Right renal pelvis (tissue), 4 donors: ENCODE measurements at places on chromosomes 4 and X.

DNA sequence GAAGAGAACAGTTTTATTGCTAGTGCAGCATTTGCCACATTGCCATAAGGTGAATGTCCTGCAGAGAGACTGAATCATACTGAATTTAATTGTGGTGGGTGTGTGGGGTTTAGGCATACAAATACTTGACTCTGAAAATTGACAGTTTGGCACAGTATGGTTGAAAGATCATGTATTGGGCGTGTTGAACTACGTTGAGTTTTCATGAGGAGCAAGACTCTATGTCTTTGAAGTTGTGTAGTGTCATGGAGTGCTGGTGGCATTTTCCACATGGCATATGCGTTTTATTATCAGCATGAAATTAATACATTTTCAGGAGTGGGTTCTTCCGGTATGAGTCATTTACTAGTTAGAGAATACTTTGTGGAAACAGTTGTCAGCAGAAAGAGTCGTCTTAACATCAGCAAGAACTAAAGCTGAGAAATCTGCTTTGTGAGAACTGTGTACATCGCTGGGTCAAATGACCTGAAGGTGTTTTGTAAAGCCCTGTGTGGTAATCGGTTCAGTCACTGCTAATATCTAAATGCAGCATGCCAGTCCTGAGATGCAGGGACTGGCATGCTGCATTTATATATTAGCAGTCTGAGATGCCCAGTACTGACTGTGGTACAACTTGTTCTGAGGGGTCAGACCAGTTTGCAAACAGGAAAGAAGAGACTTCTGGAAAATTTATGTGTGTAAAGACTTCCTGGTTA is 50.3 kb downstream of the ARHGAP10 start:
- no peak for DNase-seq

- DNase-seq: no peak
Observed at GRCh38 chrX:105480646-105481310, 260.3 kb upstream of the TEX13A start.

DNA sequence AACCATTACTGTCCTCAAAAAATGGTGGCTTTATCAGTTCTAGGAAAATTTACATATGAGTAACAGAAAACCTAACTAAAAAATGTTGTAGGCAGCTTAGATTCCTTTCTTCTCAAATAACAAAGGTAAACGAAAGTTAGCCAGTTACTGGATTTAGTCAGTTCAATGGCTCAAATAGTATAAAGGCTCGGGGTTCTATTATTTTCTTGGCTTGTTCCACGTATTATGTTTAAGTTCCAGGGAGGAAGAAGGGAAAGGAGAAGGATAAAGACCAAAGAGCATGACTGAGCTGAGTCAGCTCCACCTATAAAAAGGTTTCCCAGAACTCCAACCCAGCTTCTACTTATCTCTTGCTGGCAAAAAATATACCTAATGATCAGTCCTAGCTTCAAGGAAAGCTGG is 41.0 kb upstream of the MAB21L2 start:
- no peak for DNase-seq

GRCh38 chrX:2370456-2370855 is 130.3 kb downstream of the DHRSX start:
- DNase-seq: no peak

DNA sequence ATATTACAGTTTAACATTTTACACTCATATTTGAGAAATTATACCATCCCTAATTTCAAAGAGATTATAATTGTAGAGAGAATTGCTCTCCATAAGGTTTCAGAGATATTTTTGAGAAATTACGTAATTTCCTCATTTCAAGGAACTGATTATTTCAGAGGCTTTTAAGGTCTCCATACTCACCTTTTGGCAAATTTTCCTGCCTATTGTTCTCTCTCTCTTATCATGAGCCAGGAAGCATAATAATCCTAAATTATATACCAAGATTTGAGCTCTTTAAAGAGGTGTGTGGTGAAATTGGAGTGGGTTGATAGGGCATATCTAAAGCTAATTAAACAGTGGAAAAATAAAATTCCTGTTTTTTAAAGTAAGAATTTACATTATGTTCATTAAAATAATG is 248.9 kb upstream of the FTHL17 start:
- no peak for DNase-seq

DNA sequence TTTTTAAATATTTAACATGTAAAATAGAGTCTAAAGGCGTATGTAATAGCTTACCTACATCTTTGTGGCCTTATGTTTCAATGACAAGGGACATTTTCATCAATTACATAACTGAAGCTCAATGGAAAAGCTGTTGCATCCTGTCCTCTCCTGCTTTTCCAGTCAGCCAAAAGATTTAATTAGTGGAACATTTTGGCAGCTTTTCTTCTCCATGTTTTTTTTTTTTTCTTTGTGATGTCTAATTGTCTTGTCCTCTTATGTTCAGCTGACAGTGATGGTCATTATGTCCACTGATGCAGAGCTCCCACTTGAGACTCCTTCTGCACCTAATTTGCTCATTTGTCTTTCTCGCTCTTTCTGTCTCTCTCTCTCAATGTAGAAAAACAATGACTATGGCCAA is 422.2 kb downstream of the GABRG1 start:
- DNase-seq: no peak

DNA sequence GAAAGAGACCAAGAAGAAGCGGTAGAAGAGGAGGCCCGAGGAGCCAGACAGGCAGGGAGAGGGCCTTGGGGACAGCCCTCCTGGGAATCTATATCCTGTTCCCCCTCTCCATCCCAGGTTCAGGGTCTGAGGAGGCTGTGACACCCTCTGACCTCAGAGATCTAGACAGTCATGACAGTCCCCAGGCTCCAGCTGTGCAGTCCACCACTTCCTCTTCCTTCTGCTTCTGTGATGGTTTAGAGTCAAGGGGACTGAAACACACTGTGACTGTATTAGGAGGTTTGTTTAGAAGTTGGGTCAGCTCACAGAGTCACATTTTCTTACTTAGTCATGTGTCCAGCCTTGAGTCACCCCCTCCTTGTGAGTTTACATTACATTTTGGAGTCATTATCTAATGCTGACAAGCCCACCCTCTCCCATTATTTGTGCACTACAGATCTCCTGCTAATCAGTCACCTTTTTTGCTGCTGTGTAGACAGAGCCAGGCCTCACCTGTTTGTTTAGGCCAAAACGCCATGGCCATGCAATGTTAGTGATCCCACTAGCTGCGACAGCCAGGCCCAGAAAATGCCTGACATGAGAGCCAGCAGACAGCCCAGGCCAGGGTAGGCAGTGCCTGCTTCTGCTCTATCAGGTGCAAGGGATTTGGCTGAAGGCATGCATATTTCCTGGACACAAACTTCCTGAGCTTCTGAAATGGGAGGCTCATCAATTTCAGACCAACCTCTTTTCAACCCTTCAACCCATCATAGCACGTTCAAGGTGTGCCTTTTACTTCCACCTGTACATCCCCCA is 26.0 kb downstream of the MANBA start:
- DNase-seq: no peak

GRCh38 chr4:67126570-67126969 is 418.7 kb downstream of the CENPC start:
- DNase-seq: no peak

GRCh38 chr4:26388671-26389070 is 67.9 kb downstream of the RBPJ start:
- no peak for DNase-seq

DNA sequence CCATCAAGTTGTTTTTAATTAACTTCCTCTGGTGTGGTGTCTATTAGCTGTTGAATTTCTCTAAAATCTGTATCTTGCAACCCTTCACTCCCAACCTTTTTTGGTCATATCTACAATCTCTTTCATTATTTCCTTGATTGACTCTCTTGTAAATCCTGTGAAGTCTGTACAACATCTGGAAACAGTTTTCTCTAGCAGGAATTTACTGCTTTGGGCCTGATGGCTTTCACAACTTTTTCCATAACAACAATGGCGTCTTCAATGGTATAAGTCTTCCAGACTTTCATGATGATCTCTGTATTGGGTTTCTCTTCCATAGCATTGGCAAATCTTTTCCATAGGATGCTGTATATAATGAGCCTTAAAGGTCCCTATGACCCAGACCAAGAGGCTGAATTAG is 49.0 kb downstream of the TBC1D19 start:
- no peak for DNase-seq

DNA sequence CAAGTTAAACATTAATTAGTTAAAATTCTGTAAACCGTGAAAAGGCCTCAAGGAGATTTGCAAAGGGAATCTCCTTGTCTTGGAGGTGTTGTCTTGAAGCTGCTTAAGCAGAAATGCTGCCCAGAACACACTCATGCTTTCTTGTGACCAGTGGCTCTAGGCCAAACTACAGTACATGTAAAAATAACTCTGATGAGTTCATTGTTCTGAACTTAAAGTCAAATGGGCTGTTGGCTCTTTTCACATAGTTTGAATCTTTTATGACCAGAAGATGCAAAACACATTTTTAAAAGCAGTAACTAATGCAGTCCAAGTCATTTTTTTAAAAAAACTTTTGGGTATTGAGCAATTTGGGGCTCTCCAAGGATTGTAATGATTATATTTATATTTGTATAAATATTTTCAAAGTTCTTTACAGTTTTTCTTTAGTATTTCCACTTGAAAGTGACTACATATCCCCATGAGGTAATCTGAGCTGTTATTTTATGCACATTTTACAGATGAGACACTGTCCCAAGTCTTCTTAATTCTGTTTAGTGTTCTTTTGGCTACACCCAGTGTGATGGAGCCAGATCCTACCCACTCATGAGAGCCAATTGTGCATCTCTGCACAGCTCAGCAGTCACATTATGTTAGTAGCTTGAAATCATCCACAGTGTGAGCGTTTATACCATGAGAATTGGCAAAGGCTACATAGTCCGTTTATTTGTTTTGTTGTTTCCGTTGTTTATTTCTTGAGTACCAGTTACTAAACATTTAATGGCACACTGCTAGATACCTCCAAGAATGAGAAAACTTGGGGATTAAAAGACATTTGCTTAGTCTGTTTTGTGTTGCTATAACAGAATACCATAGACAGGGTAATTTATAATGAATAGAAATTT is 112.8 kb upstream of the ATXN3L start:
- peak; percentile 38 for DNase-seq

DNA sequence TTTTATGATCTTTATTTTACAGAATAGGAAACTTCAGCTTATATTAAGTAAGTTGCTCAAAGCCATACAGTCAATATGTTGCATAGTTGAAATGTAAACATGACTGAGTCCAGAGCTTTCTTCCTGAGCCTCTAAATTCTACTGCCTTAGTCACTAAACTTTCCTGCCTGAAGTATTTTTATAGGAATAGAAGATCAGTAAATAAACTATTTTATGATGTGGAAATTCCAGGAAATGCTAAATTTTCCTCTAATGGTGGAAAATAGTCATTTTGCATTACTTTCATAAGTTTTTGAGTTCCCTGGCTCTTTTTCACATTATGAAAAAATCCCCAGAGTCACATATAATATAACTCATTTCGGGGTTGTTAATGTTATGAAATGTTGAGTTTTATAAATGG is 182.8 kb downstream of the BANK1 start:
- no peak for DNase-seq

- no peak for DNase-seq
Observed at GRCh38 chrX:482192-482701, 95.5 kb upstream of the PPP2R3B start.

DNA sequence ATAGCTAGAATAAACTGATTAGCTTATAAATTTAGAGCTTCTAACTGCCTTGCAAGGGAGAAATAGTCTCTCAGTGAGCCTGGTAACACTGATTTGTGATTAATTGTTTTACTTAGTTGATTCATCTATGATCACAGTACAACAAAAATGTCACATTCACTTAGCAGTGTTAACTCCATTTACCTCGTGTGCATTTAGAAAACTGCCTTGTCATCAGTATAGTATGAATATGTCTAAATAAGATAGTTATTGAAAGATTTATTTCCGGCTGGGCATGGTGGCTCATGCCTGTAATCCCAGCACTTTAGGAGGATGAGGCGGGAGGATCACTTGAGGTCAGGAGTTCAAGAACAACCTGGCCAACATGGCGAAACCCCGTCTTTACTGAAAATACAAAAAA is 39.3 kb downstream of the FAM199X start:
- no peak for DNase-seq

- no peak for DNase-seq
Observed at GRCh38 chr4:73891739-73892405, 22.7 kb downstream of the CXCL1 start.

DNA sequence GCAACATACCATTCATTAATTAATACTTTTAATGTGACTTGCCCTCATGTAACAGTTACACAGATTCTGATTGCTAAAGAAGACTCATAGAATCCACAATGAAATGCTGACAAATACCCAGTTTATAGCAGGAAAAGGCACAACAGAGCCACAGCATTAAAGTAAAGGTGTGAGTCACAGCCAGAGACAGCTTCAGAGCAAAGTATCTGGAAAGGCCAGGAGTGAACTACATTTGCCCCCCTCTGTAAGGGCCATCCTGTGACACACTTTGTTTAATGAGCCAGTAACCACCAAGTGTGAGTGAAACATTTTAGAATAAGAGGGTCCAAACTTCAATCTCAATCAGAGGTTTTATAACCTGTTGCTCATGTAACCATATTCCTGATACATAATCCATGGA is 133.8 kb upstream of the TACR3 start:
- no peak for DNase-seq

DNA sequence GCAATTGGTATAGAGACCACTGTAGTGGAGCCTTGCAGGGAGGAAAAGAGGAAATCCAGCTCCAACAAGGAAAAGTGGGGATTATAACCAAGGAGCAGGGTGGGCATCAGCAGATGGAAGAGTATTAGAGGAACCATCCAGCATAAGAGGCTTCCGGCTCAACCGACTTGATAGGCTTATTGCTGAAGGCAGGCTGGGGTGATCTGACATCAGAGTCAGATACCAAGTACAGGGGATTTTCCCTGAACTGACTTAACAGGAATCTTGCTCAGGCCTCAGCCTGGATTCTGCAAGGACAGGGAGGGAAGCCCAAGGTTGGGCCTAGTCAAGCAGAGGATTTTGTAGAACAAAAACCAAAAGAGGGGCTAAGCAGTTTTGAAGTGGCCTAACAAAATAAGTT is 129.6 kb downstream of the DCLK2 start:
- no peak for DNase-seq

- no peak for DNase-seq
Observed at GRCh38 chrX:134020910-134021309, 35.5 kb upstream of the GPC3 start.

DNA sequence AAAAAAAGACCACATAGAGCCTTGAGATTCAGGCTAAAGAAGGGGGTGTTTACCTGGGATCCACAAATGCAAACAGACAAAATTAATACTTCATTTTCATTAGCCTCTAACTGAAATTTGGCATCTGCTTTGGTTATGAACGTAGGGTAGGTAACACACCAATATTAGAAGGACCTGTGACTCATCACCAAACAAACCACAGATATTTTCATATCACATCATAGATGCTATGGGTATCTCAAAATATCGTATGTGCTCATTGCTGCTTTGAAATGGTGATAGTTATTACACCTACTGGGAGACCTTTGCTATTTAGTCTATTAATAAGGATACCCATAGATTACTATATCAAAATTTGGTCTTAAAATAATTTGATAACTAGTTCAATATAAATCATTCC is 180.6 kb upstream of the MAP3K15 start:
- no peak for DNase-seq

GRCh38 chrX:80984118-80984517 is 174.4 kb upstream of the BRWD3 start:
- no peak for DNase-seq
